ENCODE measurements at places on chromosomes 1 and 21. TPM values are rescaled to one million over a fixed set of nuclear protein-coding genes. Genes with fewer than 3 reads are reported as not detected.

Gene TXNIP
- 95.7 TPM for total RNA-seq

Gene SPRR2E
- not detected for total RNA-seq

Gene RSPO1
- not detected for total RNA-seq

Gene MAP3K21
- 18.3 TPM for total RNA-seq

Gene CELA3B
- not detected for total RNA-seq

Gene LAMC2
- 105 TPM for total RNA-seq

Gene RIMKLA
- total RNA-seq = 0.35 TPM

Gene RNF186
- not detected for total RNA-seq

Gene CHI3L1
- total RNA-seq = not detected

DNA sequence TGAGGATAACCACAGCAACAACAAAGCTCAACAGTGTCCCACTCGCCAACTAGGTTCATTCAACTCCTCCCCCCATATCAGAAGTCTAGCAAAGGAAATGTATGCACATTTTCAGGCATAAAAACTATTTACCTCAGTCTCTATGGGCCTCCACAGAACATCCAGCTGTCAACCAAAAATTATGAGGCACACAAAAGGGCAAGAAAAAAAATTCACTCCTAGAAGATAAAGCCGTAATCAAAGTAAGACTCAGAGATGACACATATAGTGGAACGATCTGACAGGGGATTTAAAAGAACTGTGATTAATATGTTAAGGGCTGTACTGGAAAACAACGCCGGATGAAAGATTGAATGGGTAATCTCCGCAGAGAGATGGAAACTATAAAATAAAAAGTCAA lies 158.7 kb downstream of the NTPCR start:
- H3K27ac ChIP-seq = no peak overlapping the region
- peaks cover 6% of the 10 kb centered on the region for H3K36me3 ChIP-seq
- peaks cover 57% of the 10 kb centered on the region for H3K4me1 ChIP-seq
- no peaks in the 10 kb centered on the region for H3K27me3 ChIP-seq
- no peak overlapping the region for H3K4me3 ChIP-seq

GRCh38 chr1:27192039-27192529 lies 37.2 kb upstream of the SLC9A1 start:
- no peaks in the 10 kb centered on the region for H3K27me3 ChIP-seq
- H3K4me3 ChIP-seq = no peak overlapping the region
- peak overlapping the region; percentile 94 for H3K27ac ChIP-seq
- peak; percentile 78 for DNase-seq
- H3K36me3 ChIP-seq = no peaks in the 10 kb centered on the region
- H3K4me1 ChIP-seq = peaks cover 21% of the 10 kb centered on the region

DNA sequence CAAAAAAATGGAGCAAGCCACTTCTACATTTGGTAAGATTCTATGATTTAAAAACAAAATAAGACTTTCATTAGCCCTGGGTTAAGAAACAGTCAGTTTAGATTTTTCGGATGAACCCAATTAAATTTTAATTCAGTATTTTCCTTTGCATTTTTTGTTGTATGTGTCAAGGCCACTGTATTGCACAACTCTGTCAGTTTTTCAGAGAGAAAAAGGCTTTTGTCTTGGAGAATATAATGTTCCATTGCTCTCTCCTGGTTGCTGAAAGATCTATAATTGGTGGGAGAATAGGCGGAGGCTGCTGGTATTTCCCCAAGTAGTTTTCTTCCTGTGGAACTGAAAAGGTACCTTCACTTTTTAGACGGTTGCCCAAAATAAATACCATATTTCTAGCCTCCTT lies 84.6 kb downstream of the NEGR1 start:
- no peaks in the 10 kb centered on the region for H3K36me3 ChIP-seq
- H3K4me3 ChIP-seq = no peak overlapping the region
- DNase-seq = no peak
- no peaks in the 10 kb centered on the region for H3K4me1 ChIP-seq

GRCh38 chr1:236303675-236304074 lies 21.9 kb upstream of the ERO1B start:
- H3K27ac ChIP-seq = no peak overlapping the region
- no peaks in the 10 kb centered on the region for H3K4me1 ChIP-seq
- no peak overlapping the region for H3K4me3 ChIP-seq
- no peak for DNase-seq

DNA sequence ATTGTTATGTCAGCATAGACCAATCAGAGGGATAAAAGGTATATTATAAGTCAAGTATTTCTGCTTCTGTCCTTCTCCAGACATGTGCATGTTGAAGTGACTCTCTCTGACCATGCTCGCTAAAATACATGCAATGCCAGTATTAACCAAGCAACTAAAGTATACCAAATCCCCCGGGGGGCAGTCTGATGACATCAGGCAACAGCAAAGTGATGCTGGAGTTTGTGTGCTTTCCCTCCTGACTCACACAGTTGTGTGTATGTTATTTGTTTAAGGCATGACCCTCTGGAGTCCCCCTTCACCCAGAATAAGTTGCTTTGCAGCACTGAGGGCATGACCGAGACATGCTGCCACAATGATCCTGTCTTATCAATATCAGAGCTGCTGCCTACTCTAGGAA lies 2.1 kb downstream of the BRINP2 start:
- peaks cover 14% of the 10 kb centered on the region for H3K27me3 ChIP-seq
- DNase-seq = no peak
- H3K4me1 ChIP-seq = no peaks in the 10 kb centered on the region
- H3K36me3 ChIP-seq = no peaks in the 10 kb centered on the region
- no peak overlapping the region for H3K4me3 ChIP-seq

DNA sequence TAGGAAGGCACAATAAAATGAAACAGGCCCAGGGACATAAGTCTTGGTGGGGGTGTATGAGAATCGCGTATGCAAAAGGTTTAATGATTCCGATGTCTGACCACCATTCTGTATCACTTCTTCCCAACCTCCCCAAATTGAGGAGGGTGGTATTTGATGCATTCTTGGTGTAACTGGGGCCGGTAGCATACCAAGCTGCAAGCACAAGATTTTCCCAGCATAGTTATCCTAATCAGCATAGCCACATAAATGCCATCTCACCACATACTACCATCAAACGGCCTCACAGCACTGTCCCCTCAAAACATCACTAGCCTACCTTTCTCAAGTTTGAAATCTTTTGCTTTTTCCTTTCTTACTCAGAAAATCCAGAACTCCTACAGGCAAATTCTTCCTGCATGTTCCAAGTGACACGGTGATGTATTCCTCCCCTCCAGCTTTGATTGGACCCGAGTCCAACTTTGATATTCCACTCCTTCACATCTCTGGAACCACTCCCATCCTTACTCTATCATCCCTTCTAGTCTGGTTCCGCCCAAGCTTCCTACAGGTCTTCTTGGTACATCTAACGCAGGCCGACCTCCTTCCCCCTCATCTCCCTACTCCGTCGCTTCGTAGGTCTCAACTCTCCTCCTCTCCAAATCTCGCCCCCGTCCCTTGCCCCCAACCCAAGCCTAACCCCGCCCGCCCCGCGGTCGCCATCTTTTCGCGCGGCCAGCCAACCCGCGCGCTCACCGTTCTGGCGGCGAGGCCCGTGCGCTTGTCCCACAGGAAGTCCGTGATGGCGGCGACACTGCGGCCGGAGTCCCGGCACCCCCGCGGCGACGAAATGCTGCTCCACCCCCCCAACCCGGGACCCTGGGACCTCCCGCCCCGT lies 600 bp downstream of the CLK2 start:
- H3K4me3 ChIP-seq = peak overlapping the region; percentile 76
- peaks cover 14% of the 10 kb centered on the region for H3K4me1 ChIP-seq
- H3K27ac ChIP-seq = peak overlapping the region; percentile 62
- no peak for DNase-seq
- peaks cover 24% of the 10 kb centered on the region for H3K36me3 ChIP-seq

DNA sequence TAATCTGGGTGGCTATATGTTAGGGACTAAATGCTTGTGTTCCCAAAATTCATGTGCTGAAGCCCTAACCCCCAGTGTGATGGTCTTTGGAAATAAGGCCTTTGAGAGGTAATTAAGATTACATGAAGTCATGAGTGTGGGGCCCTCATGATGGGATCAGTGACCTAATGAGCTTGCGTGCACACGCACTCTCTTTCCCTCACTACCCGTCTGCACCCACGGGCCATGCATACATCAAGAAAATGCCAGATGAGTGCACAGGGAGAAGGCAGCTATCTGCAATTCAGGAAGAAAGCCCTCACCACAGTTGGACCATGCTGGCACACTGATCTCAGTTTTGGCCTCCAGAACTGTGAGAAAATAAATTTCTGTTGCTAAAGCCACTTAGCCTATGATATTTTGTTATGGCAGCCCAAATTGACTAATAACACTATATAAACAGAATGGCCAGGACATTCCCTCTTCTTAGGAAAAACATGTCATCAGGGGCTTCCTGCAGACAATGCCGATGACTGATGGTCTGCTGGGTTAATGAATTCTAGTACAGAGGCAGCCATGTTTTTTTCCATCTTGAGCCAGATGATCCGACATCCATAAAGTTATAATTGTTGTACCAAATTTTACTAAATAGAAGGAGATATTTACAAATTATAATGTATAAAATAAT lies 18.1 kb upstream of the MYOG start:
- H3K36me3 ChIP-seq = no peaks in the 10 kb centered on the region
- H3K27me3 ChIP-seq = no peaks in the 10 kb centered on the region
- DNase-seq = no peak
- no peak overlapping the region for H3K4me3 ChIP-seq
- no peak overlapping the region for H3K27ac ChIP-seq

DNA sequence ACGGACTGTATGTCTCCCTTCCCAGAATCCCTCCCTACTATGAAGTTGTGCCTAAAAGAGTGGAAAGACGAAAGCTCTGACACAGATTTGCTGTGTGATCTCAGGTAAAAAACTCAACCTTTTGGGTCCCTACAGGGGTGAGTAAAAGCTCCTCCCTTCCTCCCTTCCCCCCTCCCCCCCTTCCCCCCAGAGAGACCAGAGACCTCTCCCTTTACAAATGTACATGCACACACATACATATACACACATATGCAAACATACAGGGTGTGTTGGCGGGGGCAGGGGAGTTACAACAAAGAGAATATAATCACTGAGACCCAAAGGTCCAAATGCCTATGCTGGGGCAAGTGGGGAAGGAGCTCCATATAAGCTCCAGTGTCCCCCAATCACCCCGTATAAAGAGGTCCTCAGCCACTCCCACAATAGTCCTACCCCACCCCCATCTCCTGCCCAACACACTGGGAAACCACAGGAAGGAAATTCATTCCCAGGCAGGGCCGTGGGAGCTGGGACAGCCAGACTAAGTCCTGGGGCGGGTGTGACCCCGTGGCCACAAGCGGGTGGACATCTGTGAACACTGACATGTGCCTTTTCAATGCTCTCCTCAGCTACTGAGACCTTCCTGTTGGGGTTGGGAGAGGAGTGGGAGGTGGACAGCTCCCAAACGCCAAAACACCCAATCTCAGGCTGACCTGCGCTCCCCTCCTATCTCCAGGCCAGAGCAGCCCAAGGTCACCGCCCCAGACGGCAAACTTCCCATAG lies 2.0 kb downstream of the MEF2D start:
- peaks cover 36% of the 10 kb centered on the region for H3K4me1 ChIP-seq

DNA sequence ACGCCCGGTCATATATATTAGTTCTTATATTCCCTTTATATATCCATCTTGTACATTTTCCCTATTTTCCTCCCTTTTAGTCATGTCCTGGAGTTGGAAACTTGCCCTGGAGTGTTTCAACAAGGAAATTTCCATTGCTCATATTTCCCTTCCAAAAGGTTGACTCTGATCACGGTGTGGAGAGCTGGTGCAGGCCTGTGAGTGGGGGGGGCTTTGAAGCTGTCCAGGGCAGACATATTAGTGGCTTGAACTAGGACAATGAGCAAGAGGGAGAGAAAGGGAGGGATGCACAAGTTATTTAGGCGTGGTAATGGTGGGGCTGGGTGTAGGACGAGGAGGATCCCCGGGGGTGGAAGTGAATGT lies 30.4 kb upstream of the TMEM61 start:
- peaks cover 61% of the 10 kb centered on the region for H3K4me1 ChIP-seq
- DNase-seq = no peak
- no peak overlapping the region for H3K4me3 ChIP-seq
- H3K27ac ChIP-seq = no peak overlapping the region
- no peaks in the 10 kb centered on the region for H3K27me3 ChIP-seq

DNA sequence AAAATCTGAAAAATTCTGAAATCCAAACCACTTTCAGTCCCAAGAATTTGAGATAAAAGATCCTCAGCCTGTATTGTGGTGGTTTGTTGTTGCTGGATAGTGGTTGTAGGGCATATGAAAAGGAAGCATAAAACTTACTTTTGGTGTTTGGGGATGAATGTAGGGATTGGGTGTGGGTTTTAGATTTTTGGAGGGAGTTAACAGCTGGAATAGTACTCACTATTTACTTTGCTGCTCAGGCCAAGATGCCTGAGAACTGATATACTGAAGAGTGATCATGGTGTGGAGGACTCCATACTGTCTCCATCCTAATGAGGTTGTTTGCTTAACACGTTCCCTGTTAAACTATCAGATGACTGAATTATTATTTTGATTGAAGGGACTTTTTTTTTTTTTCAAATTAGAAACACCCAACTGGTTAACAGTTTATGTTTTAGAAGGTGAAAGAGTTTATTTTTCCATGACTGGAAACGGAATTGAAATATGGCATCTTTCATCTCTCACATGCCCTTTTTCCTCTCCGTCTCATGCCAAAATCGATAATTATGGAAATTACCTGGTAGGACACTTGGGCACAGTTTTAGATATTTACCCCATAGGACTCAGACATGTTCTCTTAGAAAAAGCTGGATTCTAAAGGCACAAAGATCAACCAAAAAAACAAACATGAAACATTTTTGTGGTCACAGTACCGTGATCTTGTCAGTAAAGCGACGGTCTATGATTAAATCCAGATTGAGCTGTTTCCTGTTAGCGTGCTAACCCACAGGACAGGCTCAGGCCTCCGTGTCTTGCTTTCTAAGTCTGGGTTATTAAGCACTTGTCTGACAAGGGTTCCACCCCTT lies 37.3 kb downstream of the RGL1 start:
- DNase-seq = no peak
- H3K4me1 ChIP-seq = no peaks in the 10 kb centered on the region
- no peak overlapping the region for H3K4me3 ChIP-seq
- H3K36me3 ChIP-seq = 0 out of 2 replicates have a peak, but pooled peaks cover 6% of the 10 kb centered on the region

GRCh38 chr1:45685308-45686014 lies 872 bp downstream of the GPBP1L1 start:
- H3K27me3 ChIP-seq = no peaks in the 10 kb centered on the region
- peak overlapping the region; percentile 95 for H3K27ac ChIP-seq
- H3K36me3 ChIP-seq = 0 out of 2 replicates have a peak, but pooled peaks cover 6% of the 10 kb centered on the region
- no peak for DNase-seq

GRCh38 chr1:60229821-60230220 lies 156.3 kb upstream of the C1orf87 start:
- no peaks in the 10 kb centered on the region for H3K27me3 ChIP-seq
- no peaks in the 10 kb centered on the region for H3K36me3 ChIP-seq
- H3K4me1 ChIP-seq = peaks cover 8% of the 10 kb centered on the region
- no peak for DNase-seq

GRCh38 chr1:89530444-89531089 lies 5.9 kb downstream of the LRRC8B start:
- H3K4me3 ChIP-seq = no peak overlapping the region
- H3K27ac ChIP-seq = no peak overlapping the region
- peaks cover 22% of the 10 kb centered on the region for H3K4me1 ChIP-seq
- H3K36me3 ChIP-seq = 0 out of 2 replicates have a peak, but pooled peaks cover 13% of the 10 kb centered on the region
- no peaks in the 10 kb centered on the region for H3K27me3 ChIP-seq

Measured in PC-9 (cell line).